ENCODE measurements at places on chromosomes 3 and 15. TPM values are rescaled to one million over a fixed set of nuclear protein-coding genes. Genes with fewer than 3 reads are reported as not detected.

DNA sequence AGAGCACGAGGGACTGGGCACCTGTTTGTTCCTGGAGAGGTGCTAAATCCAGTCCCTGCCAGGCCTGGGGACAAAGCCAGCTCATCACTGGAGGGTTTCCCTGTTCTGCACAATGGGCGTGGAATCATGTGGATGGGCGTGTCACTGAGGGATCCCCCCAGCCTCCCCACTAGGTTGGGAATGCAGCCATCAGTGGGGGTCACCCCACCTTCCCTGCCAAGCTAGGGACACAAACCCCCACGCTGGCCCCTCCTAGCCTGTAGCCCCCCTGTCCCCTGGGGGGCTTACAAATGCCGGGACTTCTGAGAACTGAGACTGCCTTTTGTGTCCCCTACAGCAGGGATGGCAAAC lies 61.9 kb downstream of the NSMCE3 start:
- no peak for DNase-seq

DNA sequence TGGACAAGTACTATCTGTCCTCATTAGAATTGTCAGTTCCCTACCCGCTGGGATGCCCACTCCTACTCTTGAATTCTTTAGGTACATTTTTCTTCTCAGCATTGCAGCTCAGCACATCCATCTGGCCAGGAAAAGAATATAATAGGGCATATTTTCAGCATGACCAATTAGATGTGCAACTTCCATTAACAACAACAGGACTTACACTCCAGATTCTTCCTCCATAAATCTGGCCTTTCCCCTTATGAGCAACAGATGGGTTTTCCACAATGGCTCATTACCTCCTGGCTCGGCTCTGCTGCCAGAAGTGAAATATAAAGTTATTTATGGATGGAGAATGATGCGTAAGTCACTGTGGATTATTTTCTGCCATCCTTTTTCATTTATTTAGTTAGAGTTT lies 443.8 kb upstream of the TGFBR2 start:
- no peak for DNase-seq

GRCh38 chr3:144295613-144296012 lies 324.0 kb downstream of the DIPK2A start:
- no peak for DNase-seq

DNA sequence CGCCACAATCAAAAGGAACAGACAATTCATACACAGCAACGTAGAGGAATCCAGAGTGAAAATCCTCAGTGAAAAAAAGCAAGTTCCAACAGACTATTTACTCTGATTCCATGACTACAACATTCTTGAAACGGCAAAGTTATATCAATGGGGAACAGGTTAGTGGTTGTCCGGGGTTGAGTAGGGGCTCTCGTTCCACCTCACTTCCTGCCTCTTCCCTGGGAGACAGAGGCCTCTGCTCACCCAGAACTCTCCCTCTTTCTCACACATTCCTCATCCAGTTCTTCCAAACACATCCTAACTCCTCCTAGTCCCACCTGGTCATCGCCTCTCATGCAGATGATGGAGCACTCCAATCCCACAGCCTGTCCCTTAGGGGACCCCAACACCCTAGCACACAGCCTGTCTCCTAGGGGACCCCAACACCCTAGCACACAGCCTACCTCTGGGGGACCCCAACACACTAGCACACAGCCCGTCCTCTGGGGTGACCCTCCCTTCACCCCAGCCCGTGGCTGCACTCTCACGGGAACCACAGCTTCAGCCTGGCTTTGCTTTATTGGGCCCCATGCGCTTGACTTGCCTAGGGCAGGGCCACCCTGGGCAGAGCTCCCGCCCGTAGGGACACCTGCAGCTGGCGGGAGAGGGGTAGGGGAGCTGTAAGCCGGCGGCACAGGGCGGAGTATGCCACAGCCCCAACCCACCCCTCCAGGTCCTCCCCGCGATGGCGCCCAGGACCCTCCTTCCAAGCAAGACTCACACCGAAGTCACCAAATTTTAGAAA lies 5.2 kb downstream of the OCA2 start:
- peak; percentile 62 for DNase-seq

- DNase-seq = no peak
Observed at GRCh38 chr3:141272906-141273662, 41.5 kb downstream of the PXYLP1 start.

DNA sequence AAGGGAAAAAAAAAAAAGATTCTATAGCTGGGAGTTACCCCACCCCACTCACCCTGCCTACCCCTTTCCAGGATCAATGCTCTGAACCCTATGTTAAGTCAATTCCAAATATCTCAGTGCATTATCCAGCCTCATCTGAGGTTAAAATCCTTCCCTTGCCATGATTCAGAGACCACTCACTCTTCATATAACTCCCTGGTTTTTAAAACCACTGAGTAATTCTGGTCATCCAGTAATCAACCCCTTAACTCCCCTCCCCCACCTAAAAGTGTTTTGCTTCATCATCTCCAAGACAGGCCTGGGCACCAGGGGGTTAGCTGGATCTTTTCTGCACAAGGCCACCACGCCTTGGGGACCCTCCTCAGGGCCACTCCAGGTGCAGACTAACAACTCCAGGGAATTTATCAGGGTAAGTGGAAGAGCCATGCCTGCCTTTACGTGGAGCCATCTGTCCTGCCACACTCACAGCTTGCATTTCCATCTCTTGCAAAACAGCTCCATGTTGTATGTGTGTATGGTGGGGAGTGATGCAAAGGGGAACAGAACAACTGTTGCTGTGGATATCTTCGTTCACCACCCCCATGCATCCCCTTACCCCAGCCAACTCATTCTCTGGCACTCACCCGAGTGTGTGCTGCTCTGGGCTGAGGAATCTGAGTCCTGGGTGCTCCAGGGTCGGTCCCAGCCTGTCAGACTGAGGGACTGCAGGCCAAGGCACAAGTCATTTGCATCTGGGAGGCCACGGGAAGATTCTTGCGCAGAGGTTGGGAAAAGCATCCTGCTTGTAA lies 30.7 kb upstream of the RPS17 start:
- no peak for DNase-seq

DNA sequence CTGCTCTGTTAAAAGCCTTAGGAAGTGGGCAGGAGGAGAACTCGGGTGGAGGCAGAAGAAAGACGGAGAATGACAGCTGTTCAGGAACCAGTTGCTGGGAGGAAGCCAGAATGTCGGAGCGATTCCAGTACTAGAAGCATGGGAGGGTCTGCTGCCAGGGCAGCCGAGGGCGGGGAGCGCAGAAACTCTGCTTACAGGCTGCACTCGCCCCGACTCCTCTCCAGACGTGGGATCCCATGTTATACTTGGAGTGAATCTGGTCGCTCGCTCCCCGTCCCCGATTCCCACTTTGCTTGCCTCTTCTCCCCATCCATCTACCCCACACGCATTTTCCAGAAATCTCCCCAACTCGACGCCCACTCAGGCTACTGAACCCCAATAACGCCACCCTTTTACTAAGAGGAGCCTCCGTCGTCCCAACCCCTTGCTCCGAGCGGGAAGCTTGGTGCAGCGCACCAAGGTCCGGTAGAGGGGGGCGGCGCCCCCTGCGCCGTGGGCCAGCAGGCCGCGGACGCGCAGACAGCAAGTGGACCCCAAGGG lies 665 bp downstream of the GATM start:
- DNase-seq = no peak

GRCh38 chr3:55446850-55447249 lies 40.3 kb downstream of the WNT5A start:
- no peak for DNase-seq

DNA sequence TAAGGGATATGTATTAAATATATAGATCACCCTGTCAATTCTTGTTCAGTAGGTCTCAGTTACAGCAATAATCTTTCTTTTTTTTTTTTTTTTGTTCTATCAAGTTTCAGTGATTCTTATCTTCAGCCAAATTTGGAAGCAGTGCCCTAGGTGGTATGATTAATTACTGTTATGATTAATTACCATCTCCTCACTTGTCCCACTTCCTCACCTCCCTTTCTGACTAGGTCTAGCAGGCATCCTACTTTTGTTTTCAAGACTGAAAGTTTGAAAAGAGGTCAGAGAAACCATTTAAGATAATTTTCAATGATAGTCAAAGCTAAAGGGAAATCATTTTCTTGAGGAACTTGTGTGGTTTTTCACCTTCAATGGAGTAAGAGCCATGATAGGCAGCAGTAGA lies 144.0 kb upstream of the CNTN4 start:
- DNase-seq = no peak

Gene SLC28A2
- total RNA-seq = not detected

Gene CFAP100
- total RNA-seq = not detected

Gene CLASP2
- total RNA-seq = 75.8 TPM

Gene GOLGA8Q
- not detected for total RNA-seq

Gene MYRIP
- 12.7 TPM for total RNA-seq

Gene TOPBP1
- total RNA-seq = 10.6 TPM

Gene TTLL13
- not detected for total RNA-seq

All from ascending aorta (tissue), 2 donors.